ENCODE measurements at places on chromosomes 5 and 9.

- no peak for DNase-seq
These were observed 72.2 kb downstream of the ATG10 start for GRCh38 chr5:82044010-82044409.

DNA sequence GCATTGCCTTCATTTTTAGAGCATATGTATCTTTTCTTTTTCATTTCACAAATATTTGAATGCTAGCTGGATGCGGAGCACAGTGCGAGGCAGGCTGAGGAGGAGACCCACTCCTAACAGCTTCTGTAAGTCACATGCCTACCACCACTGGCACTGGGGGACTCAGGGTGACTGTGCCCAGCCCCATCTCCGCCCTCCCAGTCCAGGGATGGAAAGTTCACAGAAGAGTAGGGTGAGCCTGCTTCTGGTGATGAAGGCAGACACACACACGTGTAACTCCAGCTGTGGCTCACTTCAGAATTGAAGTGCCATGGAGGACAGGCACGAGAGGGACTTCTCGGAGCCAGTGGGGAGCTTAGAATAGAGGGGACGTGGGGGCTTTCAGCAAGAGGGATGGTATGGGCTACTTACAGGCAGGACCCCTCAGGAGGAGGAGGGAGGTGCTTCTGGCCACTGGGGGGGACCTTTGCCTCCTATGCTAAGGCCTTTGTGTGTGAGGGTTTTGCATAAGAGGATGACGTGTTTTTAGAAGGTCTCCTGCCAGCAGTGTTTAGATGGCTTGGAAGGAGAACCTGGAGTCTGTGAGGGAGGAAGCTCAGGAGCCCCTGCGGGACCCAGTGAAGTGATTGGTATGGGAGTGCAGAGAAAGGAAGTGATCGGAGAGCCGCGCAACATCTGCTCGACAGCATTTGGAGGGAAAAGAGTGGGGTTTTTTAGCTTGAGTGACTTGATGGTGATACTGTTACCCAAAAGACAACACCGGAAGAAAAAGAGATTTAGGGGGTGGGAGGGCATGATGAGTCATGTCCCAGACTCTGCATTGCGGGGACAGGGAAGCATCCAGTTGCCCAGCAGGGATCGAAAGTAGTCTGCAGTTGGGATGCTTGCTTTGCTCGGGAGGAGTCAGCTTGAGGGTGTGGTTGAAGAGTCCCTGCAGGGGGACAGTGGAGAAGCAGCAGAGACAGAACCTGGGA, 163.5 kb upstream of the OTULINL start:
- no peak for DNase-seq

- DNase-seq: no peak
These were observed 242.1 kb downstream of the HSPA4 start for GRCh38 chr5:133293960-133294359.

DNA sequence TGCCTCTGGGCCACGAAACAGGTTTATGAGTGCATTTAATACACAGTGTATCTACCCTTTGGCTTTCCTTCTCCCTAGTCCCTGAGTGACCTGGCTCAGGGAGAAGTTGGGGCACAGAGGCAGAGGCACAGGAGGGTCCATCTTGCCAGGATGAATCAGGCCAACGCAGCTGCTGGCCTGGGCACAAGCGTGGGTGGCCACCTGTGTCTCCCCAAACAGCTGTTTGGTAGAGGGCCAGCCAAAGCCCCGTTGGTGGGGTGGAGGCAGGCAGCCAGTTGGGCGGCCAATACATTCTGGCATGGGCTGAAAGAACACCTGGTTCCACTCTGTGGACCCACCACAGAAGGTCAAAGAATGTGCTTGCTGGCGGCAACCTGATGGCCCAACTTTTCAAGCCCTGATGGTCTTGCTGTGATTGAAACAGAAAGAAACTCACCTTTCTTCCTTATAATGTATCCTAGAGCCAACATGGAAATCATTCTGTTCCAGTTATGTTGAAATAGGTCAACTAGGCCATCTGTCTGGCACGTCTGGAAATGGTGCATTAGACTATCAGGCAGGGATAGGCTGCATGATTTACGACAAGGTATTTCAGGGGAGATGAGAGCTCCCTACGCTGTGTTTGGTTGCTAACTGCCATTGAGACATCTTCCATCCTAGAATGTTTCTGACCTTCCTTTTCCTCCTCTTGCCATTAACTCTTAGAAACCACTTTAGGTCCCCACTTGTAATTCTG, 337.4 kb downstream of the ADAMTS6 start:
- DNase-seq: no peak

GRCh38 chr9:38421498-38422211, 2.6 kb downstream of the IGFBPL1 start:
- no peak for DNase-seq

DNA sequence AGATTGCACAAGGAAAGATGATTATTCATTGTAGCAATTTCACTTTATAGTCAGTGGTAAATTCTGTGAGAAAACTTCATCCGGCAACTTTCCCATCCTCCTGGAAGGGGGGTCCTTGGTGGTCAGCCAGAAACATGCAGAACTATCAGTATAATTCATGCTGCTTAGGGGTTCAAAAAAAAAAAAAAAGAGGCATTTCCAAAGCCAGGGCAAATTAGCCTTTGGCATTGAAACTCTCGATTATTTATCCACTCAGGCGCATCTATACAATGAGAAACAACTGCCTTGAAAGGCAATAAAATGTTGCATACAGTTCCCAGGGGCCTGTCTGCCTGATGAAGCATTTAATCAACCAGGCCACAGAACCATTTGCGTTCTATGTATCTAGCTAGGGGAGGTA, 263.3 kb downstream of the TMEM167A start:
- DNase-seq: no peak

DNA sequence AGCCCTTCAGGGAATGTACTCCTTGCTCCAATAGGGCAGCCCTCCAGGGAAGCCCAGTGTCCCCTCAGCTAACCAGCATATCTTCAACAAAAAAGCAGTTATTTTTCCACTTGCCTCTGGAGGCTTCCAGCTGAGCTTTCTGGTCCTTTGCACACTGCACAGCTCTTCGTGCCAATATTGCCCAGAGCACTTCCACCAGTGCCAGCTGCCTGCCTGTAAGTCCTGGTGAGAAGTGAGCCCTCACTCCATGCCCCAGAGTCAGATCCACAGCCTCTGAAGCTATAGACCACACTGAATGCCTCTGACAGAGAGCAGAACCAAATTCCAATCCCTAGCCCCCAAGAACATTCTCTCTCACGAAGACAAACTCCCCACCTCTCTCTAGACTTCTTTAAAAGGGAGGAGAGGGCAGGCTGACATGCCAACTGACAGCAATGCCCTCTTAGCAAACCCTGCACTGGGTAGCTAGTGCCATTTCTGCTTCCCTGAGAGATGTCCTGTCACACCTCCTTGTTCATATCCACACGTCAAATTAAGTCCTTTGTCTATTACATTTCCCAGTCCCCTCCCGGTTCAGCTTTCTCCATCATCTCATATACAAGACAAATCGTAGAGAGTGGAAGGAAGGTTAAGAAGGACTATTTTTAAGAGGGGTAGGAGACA, 12.7 kb upstream of the HEXB start:
- DNase-seq: no peak

DNA sequence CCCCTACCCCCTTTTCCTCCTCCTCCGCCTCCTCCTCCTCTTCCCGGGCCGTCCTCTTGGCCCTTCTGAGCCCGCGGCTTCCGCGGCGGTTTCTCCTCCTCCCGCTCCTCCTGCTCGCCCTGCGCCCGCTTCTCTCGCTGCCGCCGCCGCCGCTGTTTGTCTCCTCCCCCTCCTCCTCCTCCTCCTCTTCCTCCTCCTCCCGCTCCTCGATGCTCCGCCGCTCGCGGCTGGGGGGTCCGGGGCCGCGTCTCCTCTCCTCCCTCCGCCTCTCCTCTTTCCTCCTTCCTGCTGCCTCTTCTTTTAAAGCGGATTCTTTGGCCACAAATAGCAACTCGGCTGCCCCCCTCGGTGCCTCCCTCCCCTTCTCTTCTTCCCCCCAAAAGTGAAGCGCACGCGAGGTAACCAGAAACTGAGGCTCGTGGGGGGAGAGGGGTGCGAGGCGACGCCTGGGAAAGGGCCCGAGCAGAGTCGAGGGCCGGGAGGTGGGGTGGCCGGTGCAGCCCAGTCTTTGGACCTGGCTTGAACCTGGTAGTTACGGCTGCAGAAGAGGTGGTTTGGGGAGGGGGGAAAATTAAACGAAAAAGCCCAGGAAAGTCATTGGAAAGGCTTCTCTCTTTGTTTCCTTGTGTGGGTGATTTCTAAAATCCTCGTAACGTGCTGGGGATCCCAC, 1058.5 kb upstream of the DMAC1 start:
- no peak for DNase-seq

GRCh38 chr9:974031-974995, 2.1 kb upstream of the DMRT3 start:
- no peak for DNase-seq

- no peak for DNase-seq
These were observed 16.4 kb upstream of the ZBTB34 start for GRCh38 chr9:126844085-126844484.

GRCh38 chr9:80175286-80176150, 603.8 kb downstream of the TLE4 start:
- DNase-seq: no peak

DNA sequence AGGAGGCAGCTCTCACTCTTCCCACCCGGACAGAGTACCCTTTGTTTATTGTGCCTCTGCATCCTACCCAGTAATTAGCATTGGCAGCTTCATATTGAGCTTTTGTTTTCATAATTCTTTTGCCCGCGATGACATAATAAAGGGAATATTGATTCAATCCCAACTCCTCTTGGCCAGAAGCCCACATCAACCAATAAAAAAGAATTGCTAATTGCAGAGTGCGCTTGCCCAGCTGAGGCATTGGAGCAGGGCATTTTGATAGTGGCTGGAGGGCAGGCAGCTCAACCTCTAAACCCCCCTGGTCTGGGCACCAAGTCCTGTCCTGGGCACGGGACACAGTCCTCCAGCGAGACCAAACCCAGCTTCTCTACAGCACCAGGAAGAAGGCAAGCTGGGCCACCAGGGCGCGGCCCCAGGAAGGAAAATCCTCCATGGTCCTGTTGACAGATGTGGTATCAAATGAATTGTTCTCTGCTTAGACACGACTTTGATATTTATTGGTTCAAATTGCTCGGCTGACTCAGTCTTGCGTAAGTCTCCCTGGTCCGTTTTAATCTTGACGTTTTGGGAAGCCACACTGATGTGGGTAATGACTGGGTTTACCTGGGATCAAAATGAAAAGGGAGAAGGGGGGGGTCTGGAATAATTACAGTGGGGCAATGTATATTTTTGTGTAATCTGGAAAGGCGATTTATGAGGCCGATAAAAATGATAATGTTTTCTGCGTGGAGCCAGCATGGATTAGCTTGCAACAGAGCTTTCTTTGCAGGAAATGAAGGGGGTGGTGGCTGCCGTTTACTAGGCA, 220.7 kb upstream of the MSX2 start:
- no peak for DNase-seq

GRCh38 chr9:136525207-136525606, 20.6 kb downstream of the NOTCH1 start:
- no peak for DNase-seq

GRCh38 chr5:4877579-4877978, 262.6 kb upstream of the ADAMTS16 start:
- DNase-seq: no peak

DNA sequence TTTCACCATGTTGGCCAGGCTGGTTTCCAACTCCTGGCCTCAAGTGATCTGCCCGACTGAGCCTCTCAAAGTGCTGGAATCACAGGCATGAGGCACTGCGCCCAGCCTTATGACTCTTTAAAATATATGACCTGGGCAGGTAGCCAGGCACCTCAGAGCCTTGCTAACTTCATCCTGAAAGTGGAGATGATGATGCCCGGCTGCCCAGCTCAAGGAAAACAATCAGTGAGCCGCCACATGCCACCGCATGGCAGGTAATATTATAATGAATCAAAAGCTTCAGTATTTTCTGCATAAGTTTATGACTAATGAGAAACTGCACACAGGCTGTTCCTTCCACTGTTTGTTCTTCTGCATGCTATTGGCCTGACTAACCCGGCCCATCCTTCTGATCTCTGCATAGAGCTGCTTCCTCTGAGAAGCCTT, 30.4 kb upstream of the DMRT1 start:
- no peak for DNase-seq

- DNase-seq: no peak
These were observed 31.1 kb downstream of the PTPA start for GRCh38 chr9:129142138-129142935.

GRCh38 chr9:83986765-83987401, 6.3 kb downstream of the RMI1 start:
- no peak for DNase-seq

- no peak for DNase-seq
These were observed 176.3 kb upstream of the PTGER4 start for GRCh38 chr5:40503439-40503838.

DNA sequence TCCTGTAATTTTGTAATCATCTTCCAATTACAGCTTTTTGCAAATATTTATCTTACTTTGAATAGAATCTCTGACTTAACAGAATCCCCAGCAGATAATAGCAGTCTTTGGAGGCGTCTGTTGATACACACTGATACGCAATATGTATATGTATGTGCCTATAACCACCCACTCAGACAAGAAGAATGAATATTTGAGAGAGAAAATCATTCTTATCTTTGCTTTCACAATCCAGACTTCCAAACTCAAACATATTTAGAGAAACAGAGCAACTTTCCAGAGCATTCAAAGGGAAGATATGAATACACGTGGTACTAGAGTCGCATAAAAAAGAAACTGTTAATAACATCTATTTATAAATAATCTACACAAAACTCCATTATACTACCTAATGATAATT, 6.1 kb downstream of the RORB start:
- no peak for DNase-seq

DNA sequence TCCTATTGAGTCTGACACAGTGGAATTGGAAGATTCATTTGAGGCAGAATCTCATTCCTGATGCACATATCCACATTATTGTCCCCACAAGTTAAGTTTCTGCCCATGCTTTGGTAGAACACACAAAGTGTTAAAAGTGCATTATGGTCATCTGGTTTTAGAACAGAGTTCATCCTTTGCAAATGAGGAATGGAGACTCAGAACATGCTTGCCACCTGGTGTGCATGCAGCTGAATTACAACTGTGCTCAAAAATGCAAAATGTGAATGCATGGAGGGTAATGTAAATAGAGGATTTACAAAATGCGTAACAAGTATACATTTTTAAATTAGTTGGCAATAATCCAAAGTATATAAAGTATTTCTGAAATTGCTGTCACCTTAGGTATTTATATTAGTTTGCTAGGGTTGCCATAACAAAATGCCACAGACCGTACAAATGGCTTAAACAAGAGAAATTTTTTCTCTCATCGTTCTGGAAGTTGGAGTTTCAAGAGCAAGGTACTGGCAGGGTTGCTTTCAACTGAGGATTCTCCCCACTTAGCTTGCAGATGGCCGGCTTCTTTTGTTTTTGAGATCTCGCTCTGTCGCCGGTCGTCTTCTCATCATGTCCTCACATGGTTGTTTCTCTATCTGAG, 671.1 kb downstream of the TAF11L14 start:
- no peak for DNase-seq

All from stimulated activated CD4-positive, alpha-beta T cell treated with anti-CD3 and anti-CD28 coated beads, Interleukin-1b, Interleukin-23, amount 100 ng/mL, for 1 hour (primary cell).